Esophagus mucosa (tissue), 1 donor: ENCODE measurements at places on chromosomes 6 and 20. TPM values are rescaled to one million over a fixed set of nuclear protein-coding genes. Genes with fewer than 3 reads are reported as not detected.

Gene CYP39A1
- total RNA-seq = 3.4 TPM

Gene DLL1
- 10.4 TPM for total RNA-seq

Gene GGTLC1
- total RNA-seq = not detected

Gene PSORS1C1
- 0.20 TPM for total RNA-seq

Gene POU3F2
- not detected for total RNA-seq

Gene TASP1
- total RNA-seq = 6.5 TPM

Gene NT5E
- 4.1 TPM for total RNA-seq

Gene RIMS1
- total RNA-seq = 0.48 TPM

DNA sequence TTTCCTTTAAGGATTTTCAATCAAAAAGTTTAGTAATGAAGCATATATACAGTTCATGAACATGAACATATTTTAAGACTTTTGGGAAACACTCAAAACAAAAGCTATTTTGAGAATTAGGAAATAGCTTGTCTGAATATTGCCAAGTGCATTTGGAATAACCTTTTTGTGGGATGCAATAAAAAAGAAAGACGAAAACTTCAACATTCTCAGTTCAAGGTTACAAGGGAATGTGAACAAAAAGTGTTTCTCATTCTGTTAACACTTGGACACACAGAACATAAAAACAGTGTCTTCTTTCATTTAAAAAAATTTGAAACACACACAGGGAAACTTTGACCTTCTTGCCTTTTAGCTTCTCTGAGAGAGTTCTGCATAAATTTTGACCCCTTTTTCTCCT lies 72.7 kb upstream of the TCF21 start:
- ATAC-seq = no peak

DNA sequence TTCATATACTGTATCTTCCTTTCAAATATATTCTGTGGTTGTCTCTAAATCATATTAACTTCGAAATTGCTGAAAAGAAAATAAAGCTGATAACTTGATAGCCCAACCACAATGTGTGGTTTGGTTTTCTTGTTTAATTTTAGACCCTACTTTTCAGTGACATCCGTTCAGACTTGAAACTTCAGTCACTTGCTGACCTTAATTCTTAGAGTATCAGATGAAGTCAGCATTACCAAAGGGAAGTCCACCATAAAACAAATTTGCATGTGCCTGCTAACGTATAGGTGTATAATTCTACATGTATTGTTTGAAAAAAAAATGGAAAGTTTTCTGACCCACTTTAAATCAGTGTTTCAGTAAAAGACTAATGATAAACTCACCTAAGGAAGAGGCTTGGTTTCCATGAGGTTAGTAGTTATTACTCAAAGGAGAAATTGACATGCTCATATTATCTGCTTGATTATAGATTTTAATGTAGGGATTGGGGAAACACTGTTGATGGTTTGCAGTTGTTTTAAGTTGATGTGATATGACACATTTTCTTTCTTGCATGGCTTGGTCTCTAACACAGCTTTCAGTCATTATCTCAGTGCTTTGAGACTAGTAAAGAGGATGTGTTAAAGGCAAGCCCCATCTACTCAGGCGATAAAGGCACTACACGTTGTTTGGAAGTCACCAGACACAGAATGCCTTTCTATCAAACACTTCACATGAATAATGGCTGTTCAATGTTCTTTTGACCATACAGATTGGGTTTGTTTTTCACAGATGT lies 5.2 kb upstream of the IL17A start:
- no peak for ATAC-seq

DNA sequence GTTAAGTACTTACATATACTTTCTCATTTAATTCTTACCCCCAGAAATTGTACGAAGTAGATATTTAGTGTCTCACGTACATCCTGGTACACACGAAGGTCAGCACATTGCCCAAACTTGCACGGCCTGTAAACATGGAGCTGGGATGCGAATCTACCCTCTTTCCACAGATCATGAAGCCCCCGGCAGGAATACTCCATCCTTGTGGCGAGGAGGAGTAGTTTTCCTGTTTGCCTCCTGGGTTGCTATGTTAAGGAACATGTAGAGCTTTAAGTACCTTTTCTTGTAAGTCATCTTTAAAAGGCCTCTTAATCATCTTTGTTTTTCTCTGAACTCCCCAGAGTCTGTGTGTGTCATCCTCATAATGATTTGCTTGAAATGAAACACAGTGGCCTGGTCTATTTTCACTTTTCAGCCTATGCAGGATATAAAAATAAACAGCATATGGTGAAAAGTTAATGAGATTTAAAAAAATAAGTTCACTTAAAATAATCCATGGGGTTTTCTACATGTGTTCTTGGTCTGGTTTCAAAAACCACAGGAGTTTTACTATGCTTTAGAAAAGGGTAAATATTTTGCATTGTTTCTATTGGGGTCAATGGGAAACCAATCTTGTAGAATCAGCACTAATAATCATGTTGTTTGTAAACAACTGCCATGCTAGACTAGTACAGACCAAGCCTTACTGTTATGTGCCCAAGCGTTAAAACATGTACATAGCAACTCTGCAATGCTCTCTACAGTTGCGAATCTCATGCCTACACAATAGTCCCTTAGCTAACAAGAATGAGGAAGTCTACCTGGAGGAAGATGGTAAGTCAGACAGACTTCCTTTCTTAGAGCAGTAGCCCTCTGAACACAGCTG lies 9.3 kb upstream of the ARID1B start:
- ATAC-seq = peak; percentile 41

GRCh38 chr6:30062471-30063178 lies 1.6 kb downstream of the POLR1H start:
- ATAC-seq = no peak

GRCh38 chr6:136782021-136782770 lies 10.1 kb downstream of the MAP3K5 start:
- peak; percentile 92 for ATAC-seq

DNA sequence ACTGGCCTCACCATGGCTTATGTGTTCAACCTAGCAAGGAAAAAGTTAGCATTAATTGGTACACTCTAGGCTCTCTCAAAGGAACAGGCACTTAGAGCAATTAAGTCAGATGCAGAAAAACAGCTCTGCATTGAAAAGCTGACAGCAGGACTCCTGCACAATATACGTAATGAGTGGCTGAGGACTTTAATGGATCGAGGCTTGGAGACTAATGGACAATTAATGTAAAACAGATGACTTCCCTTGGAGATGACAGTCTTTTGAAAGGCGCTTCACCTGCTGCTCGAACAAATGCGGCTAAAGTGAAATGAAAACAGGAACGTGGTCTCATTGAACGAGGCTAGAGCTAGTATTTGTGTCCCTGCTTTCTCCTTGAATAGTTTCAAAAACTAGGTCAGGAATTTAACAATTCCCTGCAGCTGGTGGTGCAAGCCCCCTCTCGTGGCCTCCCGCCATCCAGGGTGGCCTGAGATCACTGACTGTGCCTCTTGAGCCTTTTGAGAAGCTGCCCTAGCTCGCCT lies 137.1 kb downstream of the ELOVL4 start:
- no peak for ATAC-seq

- ATAC-seq = no peak
Observed at GRCh38 chr6:112936504-112936903, 589.4 kb downstream of the RFPL4B start.

- peak; percentile 55 for ATAC-seq
Observed at GRCh38 chr6:159067334-159067733, 22.5 kb upstream of the TAGAP start.

DNA sequence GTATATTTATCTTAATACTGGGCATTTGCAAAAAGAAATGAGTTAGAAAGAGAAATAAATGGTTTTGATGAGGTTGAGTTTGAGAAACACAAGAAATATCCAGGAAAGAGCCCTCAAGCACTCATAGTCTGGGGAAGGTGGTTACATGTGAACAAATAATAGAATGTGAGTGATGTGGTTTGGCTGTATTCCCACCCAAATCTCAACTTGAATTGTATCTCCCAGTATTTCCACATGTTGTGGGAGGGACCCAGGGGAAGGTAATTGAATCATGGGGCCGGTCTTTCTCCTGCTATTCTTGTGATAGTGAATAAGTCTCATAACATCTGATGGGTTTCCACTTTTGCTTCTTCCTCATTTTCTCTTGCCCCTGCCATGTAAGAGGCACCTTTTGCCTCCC lies 334.1 kb downstream of the COL12A1 start:
- ATAC-seq = no peak

DNA sequence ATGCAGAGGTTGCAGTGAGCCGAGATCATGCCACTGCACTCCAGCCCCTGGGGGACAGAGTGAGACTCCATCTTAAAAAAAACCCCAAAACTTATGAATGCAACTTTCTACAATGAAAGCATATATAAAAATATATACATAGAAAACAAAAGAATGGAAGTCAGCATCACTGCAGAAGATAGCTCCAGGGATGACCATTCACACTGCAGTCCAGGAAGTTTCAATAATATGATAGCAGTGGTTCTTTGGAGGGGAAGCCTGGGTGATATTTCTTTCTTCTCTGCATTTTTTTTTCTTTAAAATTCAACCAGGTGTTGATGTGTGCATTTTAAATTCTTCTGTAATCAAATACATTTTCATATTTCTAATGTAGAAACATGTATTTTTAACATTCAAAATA lies 12.3 kb downstream of the HLA-G start:
- ATAC-seq = no peak

- ATAC-seq = no peak
Observed at GRCh38 chr6:152631376-152631775, 5.8 kb downstream of the SYNE1 start.

DNA sequence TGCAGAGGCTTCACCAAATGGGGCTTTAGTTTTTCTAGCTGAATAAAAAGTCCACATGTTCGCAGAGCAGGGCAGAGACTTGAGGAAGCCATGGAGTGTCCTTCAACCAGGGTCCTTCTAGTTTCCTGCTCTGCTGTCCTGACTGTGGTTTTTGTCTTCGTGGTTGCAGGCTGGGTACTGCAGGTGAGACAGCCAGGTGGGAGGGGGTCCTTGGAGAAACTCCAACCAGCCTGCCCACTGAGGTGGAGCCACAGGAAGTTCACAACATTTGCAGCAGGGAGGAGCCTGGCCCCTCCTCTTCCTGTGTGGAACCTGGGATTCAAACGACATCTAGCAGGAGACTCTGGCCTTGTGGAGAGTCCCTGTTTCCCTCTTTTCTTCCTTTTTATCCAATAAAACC lies 68.8 kb upstream of the MYLIP start:
- ATAC-seq = no peak

- no peak for ATAC-seq
Observed at GRCh38 chr6:73954881-73955280, 258.9 kb downstream of the CD109 start.

DNA sequence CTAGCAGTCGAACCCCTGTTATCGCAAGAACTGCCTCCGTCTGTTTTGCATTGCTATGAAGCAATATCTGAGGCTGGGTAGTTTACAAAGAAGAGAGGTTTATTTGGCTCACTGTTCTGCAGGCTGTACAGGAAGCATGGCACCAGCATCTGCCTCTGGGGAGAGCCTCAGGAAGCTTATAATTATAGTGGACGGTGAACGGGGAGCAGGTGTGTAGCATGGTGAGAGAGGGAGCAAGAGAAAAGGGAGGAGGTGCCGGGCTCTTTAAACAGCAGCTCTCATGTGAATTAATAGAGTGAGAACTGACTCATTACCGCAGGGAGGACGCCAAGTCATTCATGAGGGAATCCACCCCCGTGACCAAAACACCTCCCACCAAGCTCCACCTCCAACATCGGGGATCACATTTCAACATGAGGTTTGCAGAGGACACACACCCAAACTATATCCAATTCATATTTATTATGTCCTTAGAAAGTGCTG lies 172.6 kb upstream of the KCNG1 start:
- peak; percentile 91 for ATAC-seq

- ATAC-seq = peak; percentile 81
Observed at GRCh38 chr6:19394687-19395086, 442.5 kb upstream of the ID4 start.

- ATAC-seq = no peak
Observed at GRCh38 chr6:101465863-101466262, 72.4 kb downstream of the GRIK2 start.

- ATAC-seq = no peak
Observed at GRCh38 chr6:161736326-161736725, 462.5 kb upstream of the AGPAT4 start.

DNA sequence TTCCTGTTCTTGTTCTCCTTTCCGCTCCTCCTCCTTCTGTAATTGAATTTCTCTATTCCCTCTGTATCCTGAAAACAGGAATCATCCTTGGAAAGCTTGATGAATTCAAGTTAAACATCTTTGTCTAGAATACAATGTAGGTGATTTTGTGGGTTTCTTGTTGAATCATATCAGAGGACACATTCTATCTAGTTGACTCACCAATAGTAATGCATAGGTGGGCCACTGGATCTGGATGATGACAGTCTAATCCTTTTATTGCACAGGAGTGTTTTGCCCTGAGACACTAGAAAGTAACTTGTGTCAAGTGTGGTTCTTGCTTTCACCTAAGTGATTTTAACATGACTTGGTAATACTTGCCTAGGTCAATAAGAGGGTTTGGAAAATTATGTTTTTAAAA lies 164.3 kb downstream of the RFPL4B start:
- no peak for ATAC-seq
